Breast epithelium (tissue), 4 donors: ENCODE measurements at places on chromosomes 7 and 10. TPM values are rescaled to one million over a fixed set of nuclear protein-coding genes. Genes with fewer than 3 reads are reported as not detected.

GRCh38 chr10:92867235-92867634 is 18.9 kb downstream of the EXOC6 start:
- no peak overlapping the region for H3K27ac ChIP-seq
- H3K4me3 ChIP-seq: no peak overlapping the region
- no peak for DNase-seq

DNA sequence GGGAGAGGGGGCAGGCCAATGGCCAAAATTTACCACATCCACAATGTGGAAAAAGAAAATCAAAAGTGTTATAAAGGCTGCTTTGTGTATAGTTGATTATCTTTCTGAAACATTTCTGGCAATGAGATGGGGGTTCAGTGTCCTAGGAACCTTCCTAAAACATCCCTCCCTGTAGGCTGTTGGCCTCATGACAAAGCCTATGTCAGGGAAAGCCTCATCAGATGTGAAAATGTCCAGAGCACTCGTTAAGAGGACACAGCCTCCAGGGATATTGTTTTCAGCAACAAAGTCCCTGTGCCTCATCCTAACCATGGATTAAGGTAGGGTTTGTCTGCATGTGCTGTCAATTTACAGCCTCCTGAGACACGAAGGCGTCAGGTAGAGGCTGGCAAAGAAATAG is 17.0 kb downstream of the SUN3 start:
- no peaks in the 10 kb centered on the region for H3K36me3 ChIP-seq
- H3K27ac ChIP-seq: no peak overlapping the region
- no peak overlapping the region for H3K4me3 ChIP-seq
- no peaks in the 10 kb centered on the region for H3K27me3 ChIP-seq

DNA sequence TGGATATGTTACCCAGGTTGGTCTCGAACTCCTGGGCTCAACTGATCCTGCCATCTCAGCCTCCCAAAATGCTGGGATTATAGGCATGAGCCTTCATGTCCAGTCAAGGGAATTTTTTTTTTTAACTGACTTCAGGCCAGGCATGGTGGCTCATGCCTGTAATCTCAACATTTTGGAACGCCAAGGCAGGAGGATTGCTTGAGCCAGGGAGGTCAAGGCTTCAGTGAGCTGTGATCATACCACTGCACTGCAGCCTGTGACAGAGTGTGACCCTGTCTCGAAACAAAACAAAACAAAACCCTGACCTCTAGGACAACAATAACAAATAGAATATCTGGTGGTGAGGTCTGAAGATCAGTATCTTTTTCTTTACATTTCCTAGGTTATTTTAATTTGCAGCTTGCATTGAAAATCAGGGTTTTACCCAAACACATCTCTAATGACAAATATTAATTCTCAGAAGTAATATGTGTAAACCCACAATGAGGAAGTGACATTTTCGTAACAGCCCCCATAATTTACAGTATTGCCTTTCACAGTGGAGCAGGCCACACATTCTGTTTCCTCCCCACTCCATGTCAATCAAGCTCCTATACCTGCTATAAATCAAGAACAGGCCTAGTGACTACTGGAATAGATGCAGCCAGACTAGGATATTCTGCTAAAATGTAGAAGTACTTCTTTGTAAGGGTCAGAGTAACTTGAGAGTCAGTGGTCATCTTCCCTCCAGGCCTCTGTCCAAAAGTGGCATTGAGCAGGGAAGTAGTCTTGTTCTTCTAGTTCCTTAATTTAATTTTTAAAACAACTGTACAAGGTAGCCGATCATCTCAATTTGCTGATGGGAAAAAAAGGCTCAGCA is 43.3 kb upstream of the ECHDC3 start:
- no peak for DNase-seq
- H3K27me3 ChIP-seq: no peaks in the 10 kb centered on the region
- no peaks in the 10 kb centered on the region for H3K4me1 ChIP-seq
- H3K36me3 ChIP-seq: no peaks in the 10 kb centered on the region

DNA sequence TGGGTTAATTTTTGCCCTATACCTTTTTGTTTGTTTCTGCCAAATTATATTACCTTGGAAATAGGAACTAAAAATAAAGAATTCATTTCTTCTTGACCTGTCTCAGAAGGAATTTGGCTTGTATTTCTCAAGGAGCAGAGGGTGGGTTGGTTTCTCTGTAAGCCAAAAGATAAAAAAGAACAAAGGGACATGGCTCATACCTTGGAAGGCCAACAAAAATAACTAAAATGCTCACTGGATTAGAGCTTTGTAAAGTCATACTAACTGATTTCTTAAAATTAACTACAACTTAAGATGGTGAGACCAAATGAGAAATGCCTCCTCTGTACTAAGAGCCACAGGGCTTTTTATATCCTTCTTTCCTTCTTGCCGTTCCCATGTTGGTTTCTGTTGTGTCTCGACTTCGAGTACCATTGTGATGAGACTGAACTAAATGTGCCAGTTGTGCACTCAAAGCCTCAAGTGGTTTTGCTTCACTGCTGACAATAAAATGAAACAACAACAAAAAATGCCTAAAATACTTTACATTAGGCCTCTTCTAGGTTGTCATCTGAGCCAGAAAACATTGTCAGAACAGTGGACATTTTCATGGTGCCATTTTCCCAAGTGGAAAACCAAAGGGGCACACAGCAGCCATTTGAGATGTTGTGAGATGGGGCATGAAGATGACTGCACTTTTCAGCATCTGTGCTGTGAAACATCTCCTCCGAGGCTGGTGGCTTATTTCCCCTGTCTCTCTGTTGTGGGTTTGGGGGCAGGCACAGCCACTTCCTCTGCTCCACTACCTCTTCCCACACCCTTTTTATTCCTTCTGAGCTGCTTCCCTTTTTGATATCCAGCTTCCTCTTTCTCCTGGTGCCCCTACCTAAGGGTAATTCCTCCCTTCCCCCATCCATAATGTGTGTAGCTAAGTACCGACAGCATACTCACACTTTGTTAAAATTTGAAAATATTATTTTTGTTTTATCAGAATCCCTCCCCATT is 51.8 kb upstream of the AGR3 start:
- H3K4me1 ChIP-seq: no peaks in the 10 kb centered on the region
- H3K27me3 ChIP-seq: no peaks in the 10 kb centered on the region
- H3K36me3 ChIP-seq: no peaks in the 10 kb centered on the region

The ANKRD1 gene
- total RNA-seq: not detected

The FGL2 gene
- total RNA-seq: 17.4 TPM
